CD4-positive, alpha-beta T cell treated with Interleukin-2 at 100 ng/mL for 4 hours (primary cell): ENCODE measurements at places on chromosomes 16 and 17.

DNA sequence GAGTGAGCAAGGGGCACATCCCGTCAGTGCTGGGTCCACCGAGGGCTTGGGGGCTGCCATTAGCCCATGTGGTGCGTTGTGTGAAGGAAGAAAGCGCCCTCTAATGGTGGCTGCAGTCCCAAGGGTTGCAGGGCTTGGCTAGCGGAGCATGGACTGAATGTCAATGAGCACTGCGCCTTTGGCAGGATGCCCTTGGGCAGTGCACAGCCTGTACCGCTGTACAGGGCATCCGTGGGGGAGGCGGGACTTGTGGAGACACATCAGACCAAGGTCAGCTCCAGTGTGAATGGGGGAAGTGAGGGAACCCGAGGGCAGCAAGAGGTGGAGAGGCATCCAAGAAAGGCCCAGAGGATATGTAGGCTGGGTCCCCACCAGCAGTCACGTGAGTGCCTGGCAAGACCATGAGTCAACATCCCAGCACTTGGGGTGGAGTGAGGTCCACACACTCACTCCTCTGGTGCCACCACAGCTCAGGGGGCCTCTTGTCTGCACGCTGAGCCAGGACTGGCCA lies 75.5 kb upstream of the MED9 start:
- DNase-seq: no peak

- no peak for DNase-seq
Measured at GRCh38 chr16:66250686-66251431, 115.6 kb upstream of the CDH5 start.

- no peak for DNase-seq
Measured at GRCh38 chr17:40279402-40279801, 8.3 kb upstream of the CDC6 start.

GRCh38 chr16:12147681-12148080 lies 171.1 kb downstream of the SNX29 start:
- no peak for DNase-seq

DNA sequence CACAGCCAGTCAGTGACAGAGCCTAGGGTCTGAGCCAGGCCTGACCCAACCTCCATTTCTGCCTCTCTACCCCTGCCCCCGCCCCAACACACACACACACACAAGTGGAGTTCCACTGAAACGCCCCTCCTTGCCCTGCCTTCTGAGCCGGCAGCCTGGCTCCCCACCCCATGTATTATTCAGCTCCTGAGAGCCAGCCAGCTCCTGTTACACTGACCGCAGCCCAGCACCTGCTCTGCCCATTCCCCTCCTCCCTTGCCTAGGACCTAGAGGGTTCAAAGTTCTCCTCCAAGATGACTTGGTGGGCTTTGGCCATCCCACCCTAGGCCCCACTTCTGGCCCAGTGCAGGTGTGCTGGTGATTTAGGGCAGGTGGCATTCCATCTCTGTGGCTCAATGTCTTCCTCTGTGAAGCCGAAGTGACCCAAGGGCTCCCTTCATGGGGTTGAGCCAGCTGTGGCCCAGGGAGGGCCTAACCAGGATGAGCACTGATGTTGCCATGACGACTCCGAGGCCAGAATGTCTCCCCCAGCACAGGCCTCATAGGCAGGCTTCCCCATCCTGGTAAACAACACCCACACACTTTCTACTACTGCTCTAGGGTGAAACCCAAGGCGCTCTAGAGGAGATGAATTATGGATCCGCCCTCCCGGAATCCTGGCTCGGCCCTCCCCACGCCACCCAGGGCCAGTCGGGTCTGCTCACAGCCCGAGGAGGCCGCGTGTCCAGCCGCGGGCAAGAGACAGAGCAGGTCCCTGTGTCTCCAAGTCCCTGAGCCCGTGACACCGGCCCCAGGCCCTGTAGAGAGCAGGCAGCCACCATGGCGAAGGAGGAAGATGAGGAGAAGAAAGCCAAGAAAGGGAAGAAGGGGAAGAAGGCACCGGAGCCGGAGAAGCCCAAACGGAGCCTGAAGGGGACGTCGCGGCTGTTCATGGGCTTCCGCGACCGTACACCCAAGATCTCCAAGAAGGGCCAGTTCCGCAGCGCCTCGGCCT lies 9.7 kb downstream of the MYO15A start:
- DNase-seq: no peak

GRCh38 chr17:52024300-52024870 lies 134.1 kb downstream of the CA10 start:
- no peak for DNase-seq

DNA sequence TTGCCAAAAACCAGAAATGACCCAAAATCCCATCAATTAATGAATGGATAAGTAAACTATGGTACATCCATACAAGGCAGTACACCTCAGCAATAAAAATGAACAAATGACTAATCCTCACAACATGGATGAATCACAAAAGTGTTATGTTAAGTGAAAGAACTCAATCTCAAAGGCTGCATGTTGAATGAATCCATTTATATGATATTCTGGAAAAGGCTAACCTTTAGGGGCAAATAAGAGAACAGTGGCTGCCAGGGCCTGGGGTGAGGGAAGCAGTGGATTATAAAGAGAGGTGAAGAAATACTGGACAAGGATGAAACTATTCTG lies 46.1 kb upstream of the MSI2 start:
- DNase-seq: no peak

- DNase-seq: no peak
Measured at GRCh38 chr16:11349599-11350276, 4.5 kb downstream of the RMI2 start.

DNA sequence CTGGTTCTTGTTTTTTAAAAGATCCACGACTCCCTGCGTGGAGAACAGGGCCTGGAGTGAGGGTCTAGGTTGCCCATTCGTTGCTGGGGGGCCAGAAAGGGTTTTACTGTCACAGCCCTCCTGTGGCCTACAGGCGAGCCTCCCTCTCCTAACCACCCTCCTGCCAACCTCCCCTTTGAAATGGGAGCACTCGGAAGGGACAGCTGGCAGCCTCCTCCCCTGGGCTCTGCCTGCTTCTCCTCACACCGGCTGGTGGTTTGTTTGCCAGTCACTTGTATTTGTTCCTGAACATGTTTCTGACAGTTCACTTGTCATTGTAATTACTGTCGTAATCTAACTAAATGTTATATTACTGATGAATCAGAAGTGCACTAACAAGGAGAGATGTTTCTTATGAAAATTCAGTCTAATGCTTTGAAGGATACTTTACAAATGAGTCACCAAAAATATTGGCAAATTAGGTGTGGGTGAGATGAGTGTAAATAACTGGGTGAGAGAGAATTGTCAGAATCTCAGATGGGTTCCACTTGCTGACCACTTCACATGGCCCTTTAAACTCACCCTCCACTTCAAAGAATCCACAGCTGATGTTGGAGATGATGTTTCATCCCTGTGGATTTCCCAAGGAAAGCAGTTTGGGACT lies 2.7 kb upstream of the SPPL2C start:
- no peak for DNase-seq

- no peak for DNase-seq
Measured at GRCh38 chr16:88282564-88283395, 100.0 kb upstream of the ZNF469 start.

GRCh38 chr16:54526916-54527315 lies 240.3 kb upstream of the IRX3 start:
- DNase-seq: no peak

- no peak for DNase-seq
Measured at GRCh38 chr17:42436391-42436790, 13.3 kb upstream of the CAVIN1 start.

- DNase-seq: no peak
Measured at GRCh38 chr17:62891659-62892058, 74.4 kb upstream of the TANC2 start.

- no peak for DNase-seq
Measured at GRCh38 chr16:72084445-72084844, 9.0 kb downstream of the TXNL4B start.

DNA sequence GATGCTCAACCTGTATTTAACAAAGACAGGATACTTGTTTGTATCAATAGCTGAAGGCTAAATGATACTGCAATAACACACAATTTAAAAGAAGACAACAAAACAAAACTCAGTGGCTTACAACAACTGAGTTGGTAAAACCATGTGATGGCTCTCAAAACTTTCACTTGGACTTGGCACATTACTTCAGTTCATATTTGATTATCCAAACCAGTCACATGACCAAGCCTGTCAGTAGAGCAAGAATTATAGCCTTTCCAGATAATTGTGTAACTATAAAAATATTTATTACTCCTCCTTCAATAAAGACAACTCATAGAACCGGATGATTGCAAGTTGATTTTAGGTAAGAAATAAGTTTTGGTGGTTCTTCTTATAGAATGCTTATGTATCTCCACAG lies 56.8 kb downstream of the NQO1 start:
- no peak for DNase-seq

- peak; percentile 17 for DNase-seq
Measured at GRCh38 chr17:17681744-17682292, 560 bp downstream of the RAI1 start.

DNA sequence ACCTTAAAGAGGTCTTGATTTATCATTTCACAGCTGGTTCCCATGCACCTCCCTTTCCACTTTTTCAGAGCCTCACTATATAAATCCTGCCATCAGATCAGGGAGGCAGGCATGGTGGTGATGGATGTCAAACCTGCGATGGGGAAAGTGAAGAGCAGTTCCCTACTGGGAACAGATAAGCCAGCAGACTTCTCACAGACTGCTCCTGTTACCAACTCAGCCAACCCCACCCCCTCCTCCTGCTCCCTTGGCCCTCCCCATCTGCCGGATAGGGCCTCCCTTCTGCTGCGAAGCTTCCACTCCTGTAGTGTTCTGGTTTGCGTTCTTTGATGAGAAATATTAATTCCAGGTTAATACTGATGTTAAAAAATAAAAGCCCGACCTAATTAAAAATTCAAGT lies 232.1 kb downstream of the STX8 start:
- no peak for DNase-seq

DNA sequence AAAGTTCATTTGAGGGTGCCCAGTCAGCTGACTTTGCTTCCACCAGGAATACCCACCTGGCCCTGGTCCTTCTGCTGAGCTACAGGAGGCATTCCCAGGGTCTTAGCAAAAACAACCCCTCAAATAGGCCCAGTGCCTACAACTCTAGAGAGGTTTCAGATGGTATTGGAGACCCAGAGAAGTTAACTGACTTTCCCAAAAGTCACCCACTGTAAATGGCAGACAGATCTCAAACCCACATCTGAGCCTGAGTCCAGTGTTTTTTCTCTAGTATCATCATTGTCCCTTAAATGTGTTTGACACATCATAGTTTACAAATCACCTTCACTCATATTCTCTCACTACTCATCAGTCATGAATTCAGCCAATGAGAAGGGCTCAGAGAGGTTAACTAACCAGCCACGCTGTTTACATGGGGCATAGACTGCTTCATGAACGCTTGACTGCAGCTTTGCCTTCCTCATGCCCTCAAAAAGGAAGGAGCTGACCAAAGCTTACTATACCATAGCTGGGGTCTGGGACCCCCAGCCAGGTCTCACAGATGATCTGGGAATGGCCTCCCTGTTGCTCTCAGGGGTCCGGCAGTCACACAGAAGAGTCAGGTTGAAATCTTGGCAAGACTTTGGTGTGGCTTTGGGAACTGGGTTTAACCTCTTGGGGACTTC lies 3.7 kb downstream of the PHOSPHO1 start:
- no peak for DNase-seq

GRCh38 chr17:20920815-20921199 lies 122.0 kb downstream of the USP22 start:
- DNase-seq: no peak

DNA sequence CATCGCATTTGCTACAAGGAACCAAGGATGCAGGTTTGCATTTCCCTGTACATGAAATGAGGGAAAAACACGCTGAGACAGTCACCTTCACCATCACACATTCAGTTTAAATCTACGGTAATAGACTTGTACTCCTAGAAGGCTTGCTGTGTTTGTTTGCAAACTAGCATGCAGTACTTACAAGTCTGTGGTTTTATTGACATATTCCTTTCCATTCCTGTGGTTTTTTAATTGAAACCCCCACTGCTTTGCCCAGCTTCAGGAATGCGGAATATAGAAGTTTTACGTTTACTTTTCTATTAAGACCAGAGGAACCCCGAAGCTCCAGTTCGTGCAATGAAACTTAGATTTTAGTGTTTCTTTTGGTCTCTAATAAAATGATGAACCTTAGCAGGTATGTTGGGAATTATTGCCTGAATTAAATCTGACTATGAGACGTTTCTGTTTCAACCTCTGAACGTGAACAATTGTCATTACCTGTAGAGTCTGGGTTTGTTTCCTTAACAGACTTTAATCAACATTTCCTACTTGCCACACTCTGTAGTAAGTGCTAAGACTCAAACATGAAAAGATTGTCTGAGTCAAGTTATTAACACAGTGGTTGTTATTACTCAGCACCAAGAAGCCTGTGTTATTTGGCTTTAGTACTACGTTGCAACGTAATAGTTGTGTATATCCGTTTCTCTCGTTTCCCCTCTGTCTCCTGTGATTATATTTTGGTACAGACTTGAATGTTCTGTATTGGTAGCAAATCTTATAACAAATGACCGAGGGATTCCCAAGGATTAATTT lies 793.3 kb upstream of the GOT2 start:
- no peak for DNase-seq

- DNase-seq: no peak
Measured at GRCh38 chr17:13027246-13027645, 9.4 kb upstream of the ELAC2 start.

- no peak for DNase-seq
Measured at GRCh38 chr17:77765292-77765691, 193.2 kb upstream of the TNRC6C start.
